ENCODE measurements at places on chromosomes 1 and 21.

- no peak for DNase-seq
Measured at GRCh38 chr1:202709276-202710041, 795 bp downstream of the SYT2 start.

DNA sequence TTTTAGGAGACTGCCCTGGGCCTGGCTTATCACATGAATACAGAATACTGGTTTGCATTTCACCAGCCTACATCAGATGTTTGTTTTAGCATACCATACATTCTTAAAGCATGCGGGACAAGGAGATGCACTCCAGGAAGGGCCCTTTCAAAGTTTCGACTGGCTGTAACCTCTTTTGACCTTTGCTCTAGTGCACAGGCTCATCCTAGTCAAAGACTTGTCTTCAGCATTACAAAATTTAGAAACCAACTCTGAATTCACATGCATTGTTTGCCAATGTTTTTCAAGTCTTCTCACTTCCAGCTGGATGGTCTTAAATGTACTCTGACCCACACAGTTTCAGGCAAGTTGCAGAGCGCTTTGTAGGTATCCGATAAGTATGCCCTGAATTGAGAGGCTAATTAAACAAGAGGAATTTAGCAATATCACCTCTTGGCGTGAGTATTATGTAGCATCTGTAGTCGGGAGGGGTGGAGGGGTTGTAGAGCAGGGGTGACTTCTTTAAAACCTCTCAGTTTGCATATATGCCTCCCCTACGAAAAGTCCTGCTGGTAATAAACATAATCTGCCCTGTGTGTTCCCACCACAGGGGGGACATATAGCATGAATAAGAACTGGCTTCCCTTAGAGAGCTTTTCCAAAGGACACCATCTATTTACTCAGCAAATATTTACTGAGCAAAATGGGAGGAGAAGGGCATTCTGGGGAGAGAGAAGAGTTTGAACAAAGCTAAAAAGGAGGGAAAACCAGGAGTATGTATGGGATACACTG, 24.4 kb upstream of the AHCYL1 start:
- peak; percentile 91 for DNase-seq

- peak; percentile 46 for DNase-seq
Measured at GRCh38 chr1:185813401-185813979, 79.3 kb downstream of the HMCN1 start.

- no peak for DNase-seq
Measured at GRCh38 chr1:966135-966703, at the start of gene PLEKHN1. TSS of gene PLEKHN1 (plus strand) at chr1:966482. CDS start at chr1:966532, 50 bp downstream.

DNA sequence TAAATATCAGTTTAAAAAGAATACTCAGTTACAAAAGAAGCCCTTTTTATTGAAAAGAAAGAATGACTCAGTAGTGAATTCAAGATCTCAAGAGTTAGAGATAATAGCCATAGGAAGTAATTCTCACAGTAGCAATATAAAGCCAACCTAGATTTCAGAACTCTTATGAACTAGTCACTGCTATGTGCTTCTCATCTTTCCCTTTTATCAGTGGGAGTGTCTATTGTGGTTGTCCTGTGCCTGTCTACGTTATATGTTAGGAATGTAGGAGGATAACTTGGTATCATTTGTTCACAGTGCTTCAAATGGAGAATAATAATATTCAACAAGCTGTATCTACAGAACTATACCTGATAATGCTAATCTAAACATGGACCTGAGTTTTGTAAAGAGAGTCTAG, 73.1 kb upstream of the RGS21 start:
- DNase-seq, result no peak

DNA sequence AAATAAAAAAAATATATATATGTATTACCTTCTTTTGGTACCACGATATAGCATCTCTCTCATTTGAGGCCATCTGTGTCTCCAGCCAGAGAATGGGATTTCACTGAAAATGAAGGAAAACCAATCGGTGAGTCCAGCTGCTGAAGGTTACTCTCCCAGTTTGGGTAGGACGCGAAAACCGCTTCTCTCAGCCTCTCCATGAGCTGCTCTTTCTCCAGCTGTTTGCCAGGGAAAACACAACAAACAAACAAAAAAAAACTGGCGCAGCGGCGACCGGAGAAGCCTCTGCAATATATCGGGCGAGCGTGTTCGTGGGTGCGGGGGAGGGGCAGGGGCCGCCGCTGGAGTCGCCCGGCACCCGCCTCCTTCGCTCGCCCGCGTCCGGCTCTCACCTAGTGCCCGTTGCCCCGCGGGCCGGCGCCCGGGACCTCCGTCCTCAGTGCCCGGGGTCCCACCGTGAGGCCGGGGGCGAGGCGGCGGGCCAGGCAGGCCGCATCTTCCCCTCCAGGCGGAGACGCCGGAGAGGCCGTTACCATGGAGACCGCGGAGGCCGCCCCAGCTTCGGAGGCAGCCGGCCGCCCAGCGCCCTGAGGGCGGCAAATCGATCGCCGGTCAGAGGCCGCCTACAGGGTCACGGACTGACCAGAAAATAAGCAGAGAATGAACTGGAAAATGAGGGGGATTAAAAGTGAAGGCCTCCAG, 504 bp downstream of the PHTF1 start:
- peak; percentile 35 for DNase-seq

DNA sequence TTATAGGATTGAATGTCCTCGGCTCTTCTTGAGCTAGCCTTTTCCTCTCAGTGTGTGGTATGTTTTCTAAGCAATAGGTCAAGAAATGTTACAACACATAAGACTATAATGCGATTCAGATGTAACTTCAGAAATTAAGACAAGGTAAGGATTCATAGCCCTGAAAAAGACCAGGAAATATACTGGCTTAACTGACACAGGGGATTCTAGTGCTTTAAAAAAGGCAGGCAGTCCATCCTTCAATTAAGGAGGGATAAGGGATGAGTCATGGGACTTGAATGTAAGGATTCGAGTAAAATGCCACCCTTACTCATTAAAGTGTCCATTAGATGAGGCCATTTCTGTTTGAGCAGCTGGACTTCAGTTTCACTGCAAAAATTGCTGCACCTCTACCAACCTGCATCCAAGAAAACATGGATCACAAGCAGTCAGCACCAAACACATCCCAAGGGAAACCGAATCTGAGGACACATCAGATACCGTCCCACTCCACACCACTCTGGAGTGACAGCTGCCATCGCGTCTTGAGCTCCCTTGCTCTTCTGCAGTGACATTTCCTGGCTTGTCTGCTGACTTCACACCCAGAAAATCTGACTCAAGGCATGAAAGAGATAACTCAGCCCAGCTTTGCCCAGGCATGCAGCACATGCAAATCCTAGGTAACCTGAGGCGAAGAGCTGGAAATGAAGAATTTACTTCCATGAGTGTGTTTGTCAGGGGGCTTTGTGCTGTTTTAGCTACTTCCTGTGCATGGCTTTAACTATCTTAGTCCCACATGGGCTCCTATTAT, 37.8 kb downstream of the NGF start:
- DNase-seq, result peak; percentile 79

DNA sequence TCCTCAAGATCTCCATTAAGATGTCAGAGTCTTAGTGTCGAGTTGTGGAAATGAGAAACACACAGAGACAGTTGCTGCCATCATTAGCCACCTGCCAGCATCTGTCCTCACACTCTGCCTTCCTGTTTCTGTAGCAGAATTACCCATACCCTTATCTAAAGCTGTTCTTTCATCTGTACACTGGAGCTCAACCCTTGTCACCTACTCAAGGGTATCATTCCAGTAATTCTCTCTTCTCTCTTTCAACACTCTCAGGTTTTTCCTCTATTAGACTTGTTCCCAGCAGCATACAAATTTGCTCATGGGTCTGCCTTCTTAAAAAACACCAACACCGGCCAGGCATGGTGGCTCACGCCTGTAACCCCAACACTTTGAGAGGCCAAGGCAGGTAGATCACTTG, 27.4 kb upstream of the RNF2 start:
- no peak for DNase-seq

- DNase-seq, result no peak
Measured at GRCh38 chr21:25324666-25325065, 282.6 kb downstream of the MRPL39 start.

DNA sequence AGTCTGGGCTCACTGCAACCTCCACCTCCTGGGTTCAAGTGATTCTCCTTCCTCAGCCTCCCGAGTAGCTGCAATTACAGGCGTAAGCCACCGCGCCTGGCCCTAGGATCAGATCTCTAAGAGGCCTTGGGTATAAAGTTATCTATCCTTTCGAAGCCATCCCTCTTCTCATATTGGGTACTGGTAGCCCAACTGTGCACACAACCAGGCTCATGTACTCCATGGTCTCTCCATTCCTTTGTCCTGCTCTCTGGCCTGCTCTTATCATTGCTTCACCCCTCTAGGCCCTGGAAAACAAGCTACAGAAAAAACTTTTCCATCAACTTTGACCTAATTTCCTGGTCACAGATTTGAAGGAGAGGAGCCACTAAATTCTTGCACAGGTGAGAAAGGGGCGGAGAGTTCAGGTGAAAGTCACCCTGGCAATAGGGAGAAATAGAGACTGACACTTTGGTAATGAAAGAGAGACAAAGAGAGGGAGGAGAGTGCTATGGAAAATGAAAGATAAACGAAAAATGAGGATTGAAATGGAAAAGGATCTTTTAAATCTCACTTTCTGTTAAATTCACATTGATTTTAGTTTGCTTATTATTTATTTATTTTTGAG, 6.0 kb downstream of the TXNIP start:
- DNase-seq, result no peak

GRCh38 chr1:11522400-11523235, 43.7 kb downstream of the DISP3 start:
- no peak for DNase-seq

DNA sequence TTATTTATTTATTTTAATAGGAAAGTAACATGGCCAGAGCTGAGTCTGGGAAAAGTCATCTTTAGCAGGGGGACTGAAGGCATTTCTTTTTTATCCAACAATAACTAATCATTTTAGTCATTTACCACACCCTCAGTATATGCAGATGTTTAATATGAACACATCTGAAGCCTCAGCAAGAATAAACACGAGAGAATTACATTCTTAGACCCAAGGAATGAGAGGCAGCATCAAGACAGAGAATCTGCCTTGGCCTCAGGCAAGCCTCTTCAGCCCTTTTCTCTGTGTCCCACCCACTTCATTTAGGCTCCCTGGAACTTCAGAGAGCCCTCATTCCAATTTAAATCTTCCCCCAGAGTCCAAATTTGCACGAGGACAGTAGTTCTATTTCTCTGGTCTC, 17.0 kb upstream of the IGSF3 start:
- no peak for DNase-seq

DNA sequence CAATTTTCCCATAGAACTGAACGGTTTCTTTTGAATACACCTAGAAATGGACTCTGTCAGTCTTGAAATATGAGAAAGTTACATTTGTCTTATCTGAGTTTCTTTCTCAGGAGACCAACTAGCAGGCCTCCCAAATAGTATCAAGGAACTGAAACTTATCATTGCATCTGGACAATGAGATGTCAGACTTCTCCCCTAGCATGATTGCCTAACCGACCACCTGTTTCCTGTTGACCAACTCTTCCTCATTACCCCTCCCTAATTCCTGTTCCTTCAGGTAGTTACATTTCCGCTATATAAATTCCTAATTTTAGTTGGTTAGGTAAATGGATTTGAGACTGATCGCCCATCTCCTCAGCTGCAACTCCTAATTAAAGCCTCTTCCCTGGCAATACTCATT, 1587.3 kb downstream of the NCAM2 start:
- no peak for DNase-seq

DNA sequence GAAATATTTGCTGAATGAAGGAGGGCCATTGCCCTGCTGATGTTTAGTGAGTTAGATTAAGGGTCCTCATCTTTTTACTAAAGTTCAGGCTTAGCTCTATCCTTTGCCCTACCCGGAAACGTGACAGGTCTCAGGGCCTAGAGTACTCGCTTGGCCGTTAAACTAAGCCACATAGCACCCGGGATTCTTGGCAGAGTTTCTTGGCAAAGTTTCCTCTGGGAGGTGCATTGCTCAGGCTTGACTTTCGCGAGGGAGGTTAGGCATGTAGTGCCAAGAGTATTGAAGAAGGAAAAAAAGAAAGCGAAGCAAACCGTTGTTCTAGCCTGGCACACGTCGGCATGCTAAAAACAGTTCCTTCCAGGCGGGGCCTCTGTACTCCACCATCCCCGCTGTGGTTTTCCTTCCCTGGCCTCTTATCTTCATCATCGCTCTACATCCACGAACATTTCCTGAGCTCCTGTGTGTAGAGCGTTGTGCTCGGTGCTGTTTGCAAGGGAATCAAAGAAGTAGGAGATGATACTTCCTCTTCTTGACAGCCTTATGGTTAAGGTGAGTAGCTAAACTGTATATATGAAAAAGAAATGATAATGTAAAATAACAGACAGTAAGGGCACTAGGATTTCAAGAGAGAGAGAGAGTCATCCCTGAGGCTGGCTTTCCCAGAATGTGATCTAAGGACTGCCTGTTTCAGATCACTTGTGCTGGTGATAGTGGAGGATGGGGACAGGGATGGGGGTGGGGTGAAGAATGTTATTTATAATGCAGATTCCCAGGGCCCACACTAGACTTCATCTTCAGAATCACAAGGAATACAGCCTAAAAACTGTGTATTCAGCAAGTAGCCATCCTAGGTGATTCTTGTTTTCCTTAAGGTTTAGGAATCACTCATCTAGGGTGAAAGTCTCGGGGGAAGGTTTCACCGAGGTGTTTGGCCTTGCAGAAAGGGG, 18.8 kb downstream of the RNF220 start:
- peak; percentile 9 for DNase-seq

- no peak for DNase-seq
Measured at GRCh38 chr1:203075236-203076030, 10.4 kb downstream of the MYOG start.

- no peak for DNase-seq
Measured at GRCh38 chr1:168031627-168032026, 94.8 kb upstream of the MPC2 start.

Measured in fibroblast of gingiva (primary cell).